ENCODE measurements at places on chromosomes 11 and 22. TPM values are rescaled to one million over a fixed set of nuclear protein-coding genes. Genes with fewer than 3 reads are reported as not detected.

Gene PKNOX2
- not detected for total RNA-seq

Gene ALDH3B2
- total RNA-seq: not detected

Gene OR10D3
- total RNA-seq: not detected

Gene CCDC88B
- total RNA-seq: 2.4 TPM

Gene RFPL3
- not detected for total RNA-seq

Gene PNPLA5
- not detected for total RNA-seq

Gene TMA7B
- not detected for total RNA-seq

Gene KCTD14
- 0.25 TPM for total RNA-seq
